ENCODE measurements at places on chromosomes 7 and 10. TPM values are rescaled to one million over a fixed set of nuclear protein-coding genes. Genes with fewer than 3 reads are reported as not detected.
A peak's percentile ranks its signal among the peaks of the same experiment; 100 is the strongest.

DNA sequence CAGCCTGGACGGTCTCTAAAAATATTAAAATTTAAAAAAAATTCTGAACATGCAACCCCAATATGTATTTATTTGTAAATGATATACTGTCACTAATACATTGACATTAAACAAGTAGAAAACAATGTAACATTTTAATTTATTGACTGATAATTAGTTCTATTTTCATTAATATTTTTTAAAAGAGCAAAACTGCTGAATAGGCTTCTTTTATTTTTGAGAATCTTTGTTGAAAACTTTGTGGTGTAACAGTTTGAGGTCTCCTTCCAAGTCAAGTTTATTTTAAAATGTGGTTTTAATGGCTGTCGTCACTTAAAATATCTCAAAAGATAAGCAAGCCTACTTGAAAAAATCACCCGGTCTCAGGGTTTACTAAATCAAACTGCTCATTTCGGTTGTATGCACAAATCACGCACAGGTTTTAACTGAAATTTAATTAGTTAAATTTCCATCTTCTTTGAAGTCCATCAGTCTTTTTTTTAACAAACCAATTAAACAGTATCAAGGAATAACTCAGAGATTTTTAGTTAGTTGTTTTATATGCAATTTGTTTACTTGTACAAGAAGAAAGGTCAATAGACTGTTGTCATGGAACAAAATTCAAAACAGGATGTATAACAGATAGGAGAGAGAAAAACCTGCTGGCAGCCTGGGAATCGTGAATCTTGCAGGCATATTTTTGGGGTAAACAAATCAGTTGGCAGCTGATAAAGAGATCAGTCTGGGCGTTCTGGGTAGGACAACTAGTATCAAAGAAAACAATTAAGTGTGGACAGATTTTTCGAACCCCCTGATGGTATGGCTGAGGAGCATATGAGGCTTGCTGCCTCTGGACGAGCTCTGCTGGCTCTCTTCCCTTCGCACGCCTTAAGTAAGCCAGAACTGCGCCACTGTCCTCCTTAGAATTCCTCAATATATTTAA, 9.7 kb upstream of the EDRF1 start:
- no peak for DNase-seq
- H3K36me3 ChIP-seq = no peaks in the 10 kb centered on the region
- H3K4me1 ChIP-seq = no peaks in the 10 kb centered on the region
- no peak overlapping the region for H3K4me3 ChIP-seq
- H3K27me3 ChIP-seq = no peaks in the 10 kb centered on the region
- no peak overlapping the region for H3K27ac ChIP-seq

DNA sequence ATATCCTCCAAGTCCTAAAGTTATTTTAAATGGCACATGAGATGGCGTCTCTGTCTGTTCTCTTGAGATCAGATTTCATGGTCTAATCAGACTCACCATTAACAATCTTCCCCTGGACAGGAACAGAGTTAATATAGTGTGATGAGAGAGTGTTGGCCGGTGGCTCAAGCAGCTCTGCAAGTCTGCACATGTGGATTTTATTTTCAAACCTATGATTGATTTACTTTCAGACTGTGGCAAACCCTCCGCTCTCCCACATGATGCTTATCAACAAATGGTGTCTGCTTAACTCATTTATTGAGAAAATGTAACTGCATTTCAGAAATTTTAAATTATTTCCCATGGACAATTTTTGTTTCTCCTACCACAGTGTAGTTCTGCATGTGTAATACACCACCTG, 46.5 kb upstream of the HGF start:
- no peak for DNase-seq
- no peaks in the 10 kb centered on the region for H3K27me3 ChIP-seq
- no peaks in the 10 kb centered on the region for H3K4me1 ChIP-seq
- H3K4me3 ChIP-seq = no peak overlapping the region
- no peak overlapping the region for H3K27ac ChIP-seq

DNA sequence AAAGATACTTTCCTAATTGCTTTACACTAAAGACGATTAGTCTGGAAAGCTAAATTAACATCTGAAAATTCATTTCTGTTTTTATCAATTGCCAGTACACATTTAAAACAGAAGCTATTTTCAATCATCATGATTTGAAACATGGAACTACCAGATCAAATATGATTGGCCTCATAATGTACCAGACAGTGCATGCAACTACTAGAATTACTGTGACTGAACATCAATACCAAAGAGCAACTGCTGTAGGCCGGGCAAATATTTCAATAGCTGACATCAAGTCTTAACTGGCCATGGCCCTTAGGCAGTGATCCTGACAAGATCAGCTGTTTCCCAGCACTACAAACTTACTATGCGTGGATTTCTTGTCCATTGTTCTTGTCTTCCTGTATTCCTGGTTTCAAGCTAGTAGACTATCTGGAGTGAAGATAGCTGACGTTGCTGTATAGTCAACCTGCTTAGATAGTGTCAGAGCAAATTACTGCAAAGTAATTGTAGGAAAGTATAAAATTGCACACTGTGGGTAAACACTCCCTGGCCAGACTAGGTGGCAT, 21.7 kb upstream of the WNT16 start:
- no peaks in the 10 kb centered on the region for H3K36me3 ChIP-seq
- H3K4me1 ChIP-seq = no peaks in the 10 kb centered on the region
- H3K27ac ChIP-seq = no peak overlapping the region
- DNase-seq = no peak

DNA sequence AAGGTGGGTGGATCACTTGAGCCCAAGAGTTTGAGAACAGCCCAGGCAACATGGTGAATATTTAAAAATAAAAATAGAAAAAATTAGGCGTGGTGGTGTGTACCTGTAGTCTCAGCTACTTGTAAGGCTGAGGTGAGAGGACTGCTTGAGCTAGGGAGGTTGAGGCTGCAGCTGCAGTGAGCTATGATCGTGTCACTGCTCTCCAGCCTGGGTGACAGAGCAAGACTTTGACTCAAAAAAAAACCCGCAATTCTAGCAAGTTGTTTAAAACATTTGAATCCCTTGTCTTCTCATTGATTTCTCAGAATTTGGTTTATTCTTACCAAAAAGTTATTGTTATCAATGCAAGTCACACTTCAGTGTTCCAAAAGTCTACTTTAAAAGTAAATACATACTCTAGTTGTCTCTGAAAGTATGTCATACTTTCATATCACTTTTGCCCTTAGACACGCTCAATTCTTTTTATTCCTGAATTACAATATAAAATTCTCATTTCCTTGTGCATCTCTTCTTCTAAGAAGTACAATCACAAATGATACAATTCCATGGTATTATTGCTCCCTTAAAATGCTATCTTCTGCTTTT, 6.3 kb downstream of the EPC1 start:
- H3K27ac ChIP-seq = no peak overlapping the region
- H3K36me3 ChIP-seq = peaks cover 5% of the 10 kb centered on the region
- H3K4me3 ChIP-seq = no peak overlapping the region
- H3K27me3 ChIP-seq = no peaks in the 10 kb centered on the region
- H3K4me1 ChIP-seq = peaks cover 92% of the 10 kb centered on the region

- no peak overlapping the region for H3K27ac ChIP-seq
- no peak for DNase-seq
- H3K36me3 ChIP-seq = no peaks in the 10 kb centered on the region
- H3K4me1 ChIP-seq = no peaks in the 10 kb centered on the region
Measured at GRCh38 chr10:14447094-14447839, 116.5 kb upstream of the FRMD4A start.

GRCh38 chr7:137626469-137627067, 220.2 kb downstream of the DGKI start:
- no peak for DNase-seq
- H3K36me3 ChIP-seq = no peaks in the 10 kb centered on the region
- no peak overlapping the region for H3K27ac ChIP-seq
- H3K4me1 ChIP-seq = no peaks in the 10 kb centered on the region
- H3K27me3 ChIP-seq = no peaks in the 10 kb centered on the region

GRCh38 chr7:77199013-77199966, at the start of gene FGL2:
Gene FGL2 (minus strand): TSS chr7:77199819. CDS start chr7:77199793, 26 bp downstream.
- DNase-seq = no peak
- H3K4me3 ChIP-seq = peak within 1 kb of the TSS; percentile 66
- H3K36me3 ChIP-seq = no peaks in the 10 kb centered on the region
- H3K27ac ChIP-seq = no peak within 1 kb of the TSS

GRCh38 chr10:109892931-109893330, 30.4 kb downstream of the XPNPEP1 start:
- no peak overlapping the region for H3K27ac ChIP-seq
- no peak overlapping the region for H3K4me3 ChIP-seq

GRCh38 chr7:14606101-14606500, 296.4 kb downstream of the DGKB start:
- H3K4me3 ChIP-seq = no peak overlapping the region
- no peaks in the 10 kb centered on the region for H3K36me3 ChIP-seq
- DNase-seq = no peak
- H3K27me3 ChIP-seq = no peaks in the 10 kb centered on the region

- no peaks in the 10 kb centered on the region for H3K27me3 ChIP-seq
- no peaks in the 10 kb centered on the region for H3K36me3 ChIP-seq
- DNase-seq = no peak
- H3K4me3 ChIP-seq = no peak overlapping the region
- peaks cover 10% of the 10 kb centered on the region for H3K4me1 ChIP-seq
Measured at GRCh38 chr10:24825551-24825950, 101.9 kb upstream of the ARHGAP21 start.

DNA sequence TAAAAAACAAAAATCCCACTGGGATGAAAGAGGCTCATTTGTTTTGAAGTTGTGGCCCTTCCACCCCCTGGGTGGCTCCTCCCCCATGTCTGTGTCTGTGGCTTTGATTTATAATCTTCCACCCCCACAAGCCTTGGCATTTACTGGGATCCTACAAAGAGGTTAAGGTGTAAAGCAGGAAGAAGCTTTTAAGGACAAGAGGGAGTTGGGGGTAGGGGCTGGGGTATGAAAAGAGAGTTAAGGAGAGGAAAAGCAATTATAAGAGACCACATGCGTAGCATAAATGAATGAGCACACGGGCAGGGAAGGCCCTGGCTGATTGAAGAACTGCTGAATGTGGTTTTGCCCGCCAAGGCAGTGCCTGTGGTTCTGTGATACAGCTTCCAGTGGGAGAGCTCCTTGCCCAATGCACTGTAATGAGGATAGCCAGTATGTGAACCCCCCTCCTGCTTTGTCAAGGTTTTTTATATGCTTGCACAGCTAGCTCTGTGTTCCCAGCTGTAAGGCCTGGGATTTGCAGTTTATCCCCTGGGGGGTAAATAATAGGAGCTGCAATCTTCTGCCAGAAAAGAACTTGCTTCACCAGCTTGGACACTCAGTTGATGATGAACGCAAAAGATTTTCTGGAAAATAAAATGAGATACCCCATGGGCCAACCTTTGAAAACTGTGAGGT, 34.7 kb upstream of the KMT2E start:
- no peaks in the 10 kb centered on the region for H3K36me3 ChIP-seq
- H3K27ac ChIP-seq = no peak overlapping the region
- no peak overlapping the region for H3K4me3 ChIP-seq
- H3K4me1 ChIP-seq = peaks cover 15% of the 10 kb centered on the region
- no peaks in the 10 kb centered on the region for H3K27me3 ChIP-seq

- no peaks in the 10 kb centered on the region for H3K36me3 ChIP-seq
- no peaks in the 10 kb centered on the region for H3K4me1 ChIP-seq
- no peak within 1 kb of the TSS for H3K4me3 ChIP-seq
- peak within 1 kb of the TSS; percentile 9 for H3K27ac ChIP-seq
- H3K27me3 ChIP-seq = no peaks in the 10 kb centered on the region
Measured at GRCh38 chr10:86958116-86958900, at the start of gene SNCG. Gene SNCG (plus strand): TSS chr10:86958599. CDS start chr10:86958698, 99 bp downstream.

- H3K27me3 ChIP-seq = no peaks in the 10 kb centered on the region
- H3K36me3 ChIP-seq = no peaks in the 10 kb centered on the region
- no peaks in the 10 kb centered on the region for H3K4me1 ChIP-seq
- H3K27ac ChIP-seq = no peak overlapping the region
- DNase-seq = no peak
Measured at GRCh38 chr10:101364721-101365120, 10.8 kb downstream of the BTRC start.

DNA sequence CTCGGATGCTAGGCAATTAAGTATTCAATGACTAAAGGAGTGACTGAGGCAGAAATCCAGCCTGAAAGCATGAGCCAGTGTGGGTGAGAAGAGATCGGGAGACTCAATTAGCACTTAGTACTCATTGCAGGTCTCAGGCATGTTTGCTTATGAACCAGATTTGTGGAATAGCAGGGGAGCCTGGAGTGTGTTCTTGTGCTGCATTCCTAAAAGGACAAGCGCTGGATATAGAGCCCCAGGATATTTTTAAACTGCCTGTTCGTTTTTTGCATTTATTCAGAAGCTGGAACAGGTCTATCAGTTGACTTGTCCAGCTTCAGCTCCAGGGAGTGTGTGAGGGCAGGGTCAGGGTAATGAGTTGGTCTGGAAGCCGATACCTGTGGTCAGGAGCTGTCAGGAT, 120.3 kb downstream of the BMPER start:
- H3K27me3 ChIP-seq = no peaks in the 10 kb centered on the region
- no peaks in the 10 kb centered on the region for H3K4me1 ChIP-seq
- no peak overlapping the region for H3K27ac ChIP-seq
- no peak for DNase-seq

GRCh38 chr7:6639627-6640026, 2.5 kb downstream of the ZNF316 start:
- no peak overlapping the region for H3K27ac ChIP-seq
- H3K4me3 ChIP-seq = no peak overlapping the region
- H3K27me3 ChIP-seq = no peaks in the 10 kb centered on the region
- peaks cover 22% of the 10 kb centered on the region for H3K4me1 ChIP-seq
- H3K36me3 ChIP-seq = no peaks in the 10 kb centered on the region
- DNase-seq = no peak

GRCh38 chr7:40747856-40748255, 613.1 kb downstream of the SUGCT start:
- H3K4me1 ChIP-seq = no peaks in the 10 kb centered on the region
- H3K27me3 ChIP-seq = no peaks in the 10 kb centered on the region
- H3K27ac ChIP-seq = no peak overlapping the region

GRCh38 chr10:96646751-96647166, 59.9 kb upstream of the TM9SF3 start:
- H3K4me3 ChIP-seq = no peak overlapping the region
- H3K27me3 ChIP-seq = no peaks in the 10 kb centered on the region
- no peaks in the 10 kb centered on the region for H3K36me3 ChIP-seq
- DNase-seq = no peak
- peaks cover 14% of the 10 kb centered on the region for H3K4me1 ChIP-seq

The TUBB8 gene
- not detected for total RNA-seq

The SFRP4 gene
- not detected for total RNA-seq

The ASIC3 gene
- 3.6 TPM for total RNA-seq

The STEAP1B gene
- total RNA-seq = not detected

The GRID2IP gene
- total RNA-seq = 0.33 TPM

The FAS gene
- 78.5 TPM for total RNA-seq

The DLX6 gene
- total RNA-seq = not detected
